ENCODE measurements at places on chromosomes 11 and 22.

GRCh38 chr22:43039800-43040199 is 24.9 kb upstream of the PACSIN2 start:
- no peak for DNase-seq

GRCh38 chr11:12239396-12239795 is 129.0 kb downstream of the MICAL2 start:
- no peak for DNase-seq

GRCh38 chr11:59551659-59552521 is 40.6 kb downstream of the OR4D9 start:
- no peak for DNase-seq

GRCh38 chr11:35477901-35478300 is 47.5 kb downstream of the PAMR1 start:
- no peak for DNase-seq

GRCh38 chr22:50169774-50170341 is 673 bp upstream of the PANX2 start:
- DNase-seq = no peak

GRCh38 chr11:69775163-69775755 is at the start of gene FGF4:
TSS of gene FGF4 (minus strand) at chr11:69775341. CDS start at chr11:69775084, 257 bp downstream.
- DNase-seq = no peak

- no peak for DNase-seq
Measured at GRCh38 chr11:3186166-3186953, 21.2 kb upstream of the OSBPL5 start.

GRCh38 chr11:40602866-40603552 is 856.4 kb downstream of the LRRC4C start:
- no peak for DNase-seq

DNA sequence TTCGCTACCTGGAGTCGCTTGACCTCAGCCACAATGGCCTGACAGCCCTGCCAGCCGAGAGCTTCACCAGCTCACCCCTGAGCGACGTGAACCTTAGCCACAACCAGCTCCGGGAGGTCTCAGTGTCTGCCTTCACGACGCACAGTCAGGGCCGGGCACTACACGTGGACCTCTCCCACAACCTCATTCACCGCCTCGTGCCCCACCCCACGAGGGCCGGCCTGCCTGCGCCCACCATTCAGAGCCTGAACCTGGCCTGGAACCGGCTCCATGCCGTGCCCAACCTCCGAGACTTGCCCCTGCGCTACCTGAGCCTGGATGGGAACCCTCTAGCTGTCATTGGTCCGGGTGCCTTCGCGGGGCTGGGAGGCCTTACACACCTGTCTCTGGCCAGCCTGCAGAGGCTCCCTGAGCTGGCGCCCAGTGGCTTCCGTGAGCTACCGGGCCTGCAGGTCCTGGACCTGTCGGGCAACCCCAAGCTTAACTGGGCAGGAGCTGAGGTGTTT is 12.8 kb downstream of the TSKU start:
- no peak for DNase-seq
